ENCODE measurements at places on chromosomes 4 and X. TPM values are rescaled to one million over a fixed set of nuclear protein-coding genes. Genes with fewer than 3 reads are reported as not detected.

- no peak for DNase-seq
These were observed 57.0 kb upstream of the GIMD1 start for GRCh38 chr4:106425576-106425975.

SLC4A4 gene
- polyA plus RNA-seq: 90.9 TPM

CT45A10 gene
- not detected for polyA plus RNA-seq

PPP1R2C gene
- polyA plus RNA-seq: not detected

SLC49A3 gene
- 4.1 TPM for polyA plus RNA-seq

GRCh38 chrX:71000139-71000538, 68.0 kb downstream of the SNX12 start:
- DNase-seq: no peak

GPR78 gene
- polyA plus RNA-seq: 0.55 TPM

GRCh38 chr4:168472920-168473319, 7.4 kb downstream of the DDX60L start:
- DNase-seq: no peak

- DNase-seq: no peak
These were observed 17.7 kb downstream of the ARAP2 start for GRCh38 chr4:36226430-36227227.

DNA sequence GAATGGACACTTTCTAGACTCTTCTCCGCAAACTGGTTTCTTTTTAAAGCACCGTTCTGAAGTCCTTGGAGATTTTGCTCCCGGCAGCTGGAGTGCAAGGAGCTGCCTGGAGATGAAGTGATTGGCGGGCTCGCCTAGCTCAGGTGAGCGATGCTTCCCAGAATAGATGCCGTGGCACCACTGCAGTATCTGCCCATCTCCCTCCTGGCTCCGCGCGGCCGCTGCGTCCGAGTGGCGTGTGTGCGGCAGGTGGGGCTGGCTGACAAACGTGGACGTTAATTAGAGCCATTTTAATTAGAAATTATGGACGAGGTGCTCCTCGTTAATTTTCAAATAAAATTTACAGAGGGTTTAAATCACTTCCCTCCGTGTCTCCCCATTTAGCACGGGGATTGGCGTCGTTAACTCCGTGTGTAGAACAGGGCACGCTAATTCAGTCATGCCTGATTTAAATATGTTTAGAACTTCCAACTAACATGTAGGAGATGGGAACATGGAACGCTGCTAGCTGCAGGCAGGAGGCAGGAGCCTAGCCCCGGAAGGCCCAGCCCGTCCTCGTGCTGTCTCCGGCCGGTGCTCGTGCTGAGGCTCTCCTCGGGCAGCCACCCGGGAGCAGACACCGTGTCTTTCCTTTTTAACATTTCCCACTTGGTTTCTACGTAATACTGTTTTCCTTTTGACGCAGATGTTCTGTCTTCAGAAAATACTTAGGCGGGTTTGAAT, 11.6 kb downstream of the UVSSA start:
- DNase-seq: no peak
